Glutamatergic neuron (in vitro differentiated cells): ENCODE measurements at places on chromosomes 7 and 10.

- no peak for DNase-seq
These were observed 5.8 kb downstream of the ACSL5 start for GRCh38 chr10:112379635-112380296.

- DNase-seq = no peak
These were observed 3.2 kb upstream of the DUSP5 start for GRCh38 chr10:110494532-110494931.

- DNase-seq = no peak
These were observed 910 bp downstream of the ARHGAP19 start for GRCh38 chr10:97291357-97292096.

DNA sequence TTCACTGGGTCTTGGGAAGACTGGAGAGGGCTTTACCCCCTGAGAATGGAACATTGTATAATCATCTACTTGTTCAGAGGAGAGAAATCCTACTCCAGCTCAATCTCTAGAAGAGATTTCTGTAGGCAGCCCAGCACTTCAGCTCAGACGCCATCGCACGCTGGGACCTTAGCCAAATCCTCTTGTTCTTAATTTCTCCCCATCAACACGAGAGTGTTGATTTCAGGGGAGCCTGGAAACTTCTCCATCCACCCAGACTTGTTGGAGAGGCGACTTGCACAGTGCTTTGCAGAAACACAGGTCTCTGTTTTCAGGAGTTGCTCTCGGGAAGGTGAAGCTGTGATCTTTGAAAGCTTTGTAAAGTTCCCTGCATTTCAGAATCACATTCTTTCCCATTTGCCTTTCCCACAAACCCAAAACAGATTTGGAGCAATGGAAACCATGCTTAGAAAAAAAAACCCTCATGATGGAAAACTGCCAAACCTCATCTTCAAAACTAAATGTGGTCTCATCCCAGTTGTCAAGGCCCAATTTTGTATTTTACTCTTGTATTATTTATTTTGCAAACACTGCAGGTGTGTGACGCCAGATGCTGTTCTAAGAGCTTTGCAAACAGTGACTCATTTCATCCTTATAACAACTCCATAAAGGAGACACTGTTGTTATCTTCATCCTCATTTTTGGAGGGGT lies 60.9 kb downstream of the CALML3 start:
- no peak for DNase-seq

- no peak for DNase-seq
These were observed 34.0 kb downstream of the PSAP start for GRCh38 chr10:71816936-71817618.

- no peak for DNase-seq
These were observed 430.3 kb upstream of the SEMA3A start for GRCh38 chr7:84624927-84625326.

DNA sequence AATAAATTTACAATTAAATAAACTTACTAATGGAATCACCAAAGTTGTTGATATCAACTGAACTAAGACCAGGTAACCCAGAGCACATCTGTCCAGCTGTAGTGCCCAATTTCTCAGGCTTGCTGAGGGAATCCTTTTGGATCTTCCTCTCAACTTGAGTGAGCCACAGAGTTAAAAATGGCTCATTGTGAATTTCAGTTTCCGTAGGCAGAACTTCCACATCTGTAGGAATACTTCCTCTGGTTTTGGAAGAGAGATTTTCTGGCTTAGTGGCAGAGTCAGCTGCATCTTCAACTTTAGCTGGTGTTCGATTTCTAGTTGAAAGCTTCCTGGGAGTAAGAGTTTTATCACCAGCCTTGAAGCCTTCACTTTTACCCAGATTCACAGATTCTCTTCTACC lies 11.3 kb downstream of the MKI67 start:
- DNase-seq = no peak

DNA sequence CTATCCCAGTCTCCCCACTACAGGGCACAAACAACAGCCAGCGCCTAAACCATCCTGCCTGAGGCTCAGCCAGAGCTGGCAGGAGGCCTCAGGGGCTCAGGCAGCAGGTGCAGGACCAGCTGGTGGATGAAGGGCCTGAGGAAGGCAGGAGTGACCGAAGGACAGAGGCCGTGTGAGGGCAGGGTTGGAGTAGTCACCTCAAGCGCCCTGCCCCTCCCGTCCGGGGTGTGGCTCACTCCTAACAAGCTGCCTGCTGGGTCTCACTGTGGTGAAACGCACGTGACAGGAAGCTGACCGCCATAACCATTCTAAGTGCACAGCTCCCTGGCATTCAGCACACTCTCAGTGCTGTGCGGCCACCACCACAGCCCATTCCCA lies 281.1 kb downstream of the ELFN1 start:
- peak; percentile 56 for DNase-seq

DNA sequence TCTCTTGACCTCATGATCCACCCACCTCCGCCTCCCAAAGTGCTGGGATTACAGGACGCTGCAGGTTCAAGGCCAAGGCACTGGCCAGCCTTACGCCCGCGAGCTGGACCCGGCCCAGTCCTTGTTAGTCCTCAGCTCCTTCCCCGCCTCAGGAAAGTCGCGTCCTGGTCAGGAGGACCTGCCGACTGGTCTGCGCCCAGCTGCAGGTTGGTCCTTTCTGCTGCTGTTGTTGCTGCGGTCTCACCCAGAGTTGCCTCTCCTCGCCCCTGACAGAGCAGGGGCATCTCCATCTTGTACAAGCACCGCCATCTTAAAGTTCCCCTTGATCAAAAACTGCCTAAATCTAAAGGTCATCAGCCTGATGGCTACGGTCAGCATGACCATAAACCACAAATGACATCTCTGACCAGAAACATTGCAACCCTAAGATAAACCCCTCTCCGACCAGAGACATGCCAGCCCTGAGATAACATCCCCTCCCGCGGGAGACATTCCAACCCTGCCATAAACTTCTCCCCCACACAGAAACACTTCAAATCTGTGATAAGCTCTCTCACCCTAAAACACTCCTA lies 13.9 kb upstream of the BMS1 start:
- no peak for DNase-seq

GRCh38 chr10:79385392-79385795 lies 38.1 kb downstream of the PPIF start:
- DNase-seq = no peak

GRCh38 chr10:68330852-68331454 lies 911 bp upstream of the HNRNPH3 start:
- DNase-seq = peak; percentile 16

DNA sequence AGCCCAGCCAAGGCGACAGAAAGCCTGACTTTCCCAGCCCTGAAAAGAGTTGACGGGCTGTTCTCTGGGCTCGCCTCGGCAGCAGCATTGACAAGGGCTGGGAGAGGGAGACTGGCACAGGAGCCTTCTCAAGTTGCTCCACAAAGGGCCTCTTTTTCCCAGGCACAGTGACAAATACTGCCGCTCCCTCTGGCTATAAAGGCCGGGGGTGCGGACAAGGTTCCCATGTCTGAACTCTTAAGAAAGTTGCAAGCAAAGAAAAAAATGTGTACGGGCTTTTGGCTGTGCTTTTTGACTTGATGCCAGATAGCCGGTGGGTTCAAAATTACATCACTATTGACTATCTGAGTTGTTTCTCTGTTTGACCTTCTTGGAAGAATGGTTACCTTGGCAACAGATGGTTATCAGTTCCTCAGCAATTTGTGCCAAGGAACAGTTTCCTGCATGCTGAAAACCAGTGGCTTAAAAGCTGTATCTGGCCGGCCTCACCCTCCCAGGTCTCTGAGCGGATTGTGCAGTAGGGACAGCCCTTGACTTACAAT lies 115.9 kb upstream of the EEPD1 start:
- no peak for DNase-seq

GRCh38 chr7:42065942-42066341 lies 171.1 kb downstream of the GLI3 start:
- no peak for DNase-seq

DNA sequence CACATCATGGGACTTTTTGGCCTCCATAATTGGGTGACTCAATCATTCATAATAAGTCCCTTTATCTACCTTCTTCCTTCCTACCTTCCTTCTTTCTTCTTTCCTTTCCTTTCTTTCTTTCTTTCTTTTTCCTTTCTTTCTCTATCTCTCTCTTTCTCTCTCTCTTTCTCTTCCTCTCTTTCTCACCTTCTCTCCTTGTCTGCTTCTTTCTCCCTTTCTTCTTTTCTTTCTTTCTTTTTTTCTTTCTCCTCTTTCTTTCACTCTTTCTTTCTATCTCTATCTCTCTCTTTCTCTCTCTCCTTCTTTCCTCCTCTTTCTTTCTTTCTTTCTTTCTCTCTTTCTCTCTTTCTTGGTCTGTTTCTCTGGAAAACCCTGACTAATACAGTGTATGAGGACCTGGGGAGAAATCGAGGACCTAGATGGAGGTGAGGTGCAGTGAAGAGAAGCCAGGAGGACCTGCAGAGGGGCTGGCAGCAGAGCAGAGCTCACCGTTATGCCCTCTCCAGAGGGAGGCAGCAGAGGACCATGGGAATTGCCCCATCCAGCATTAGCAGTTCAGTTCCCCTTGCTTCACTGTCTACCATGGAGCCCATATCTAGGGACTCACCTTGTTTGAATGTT lies 52.7 kb upstream of the BTRC start:
- no peak for DNase-seq

GRCh38 chr7:38451840-38452239 lies 178.4 kb upstream of the TARP start:
- DNase-seq = no peak
